ENCODE measurements at places on chromosomes 12 and 14.
A peak's percentile ranks its signal among the peaks of the same experiment; 100 is the strongest.

GRCh38 chr14:94267352-94267751, 25.7 kb downstream of the SERPINA10 start:
- no peak for DNase-seq

DNA sequence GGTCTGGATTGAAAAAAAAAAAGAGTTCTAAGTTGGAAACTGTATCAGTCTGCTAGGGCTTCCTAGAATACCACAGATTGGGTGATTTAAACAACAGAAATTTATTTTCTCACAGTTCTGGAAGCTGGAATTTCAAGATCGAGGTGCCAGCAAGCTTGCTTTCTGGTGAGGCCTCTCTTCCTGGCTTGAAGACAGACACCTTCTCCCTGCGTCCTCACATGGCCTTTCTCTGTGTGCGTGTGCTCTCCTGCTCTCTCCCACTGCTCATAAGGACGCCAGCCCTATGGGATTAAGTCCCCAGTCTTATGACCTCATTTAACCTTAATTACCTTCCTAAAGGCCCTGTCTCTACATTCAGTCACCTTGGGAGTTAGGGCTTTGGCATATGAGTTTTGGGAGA, 215.5 kb downstream of the PIK3C2G start:
- no peak for DNase-seq

GRCh38 chr12:25058658-25059058, 109.8 kb upstream of the BCAT1 start:
- DNase-seq = no peak

DNA sequence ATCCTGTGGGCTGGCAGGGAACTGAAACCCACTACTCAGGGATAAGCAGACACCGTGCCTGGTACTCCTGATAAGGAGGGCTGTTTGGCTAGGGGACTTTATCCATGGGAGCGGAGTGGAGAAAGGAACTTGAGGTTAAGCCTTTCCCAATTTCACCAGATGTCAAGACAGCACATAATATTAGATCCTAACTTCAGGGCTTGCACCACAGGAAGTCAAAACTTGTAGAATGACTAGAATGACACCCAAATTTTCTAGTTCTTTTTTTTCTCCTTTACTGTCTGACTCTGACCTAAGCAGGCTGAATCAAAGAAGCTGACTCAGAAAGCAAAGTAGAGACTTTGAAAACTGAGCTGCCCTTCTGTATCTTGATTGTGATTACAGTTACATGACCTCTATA, 7.1 kb upstream of the CGRRF1 start:
- no peak for DNase-seq

DNA sequence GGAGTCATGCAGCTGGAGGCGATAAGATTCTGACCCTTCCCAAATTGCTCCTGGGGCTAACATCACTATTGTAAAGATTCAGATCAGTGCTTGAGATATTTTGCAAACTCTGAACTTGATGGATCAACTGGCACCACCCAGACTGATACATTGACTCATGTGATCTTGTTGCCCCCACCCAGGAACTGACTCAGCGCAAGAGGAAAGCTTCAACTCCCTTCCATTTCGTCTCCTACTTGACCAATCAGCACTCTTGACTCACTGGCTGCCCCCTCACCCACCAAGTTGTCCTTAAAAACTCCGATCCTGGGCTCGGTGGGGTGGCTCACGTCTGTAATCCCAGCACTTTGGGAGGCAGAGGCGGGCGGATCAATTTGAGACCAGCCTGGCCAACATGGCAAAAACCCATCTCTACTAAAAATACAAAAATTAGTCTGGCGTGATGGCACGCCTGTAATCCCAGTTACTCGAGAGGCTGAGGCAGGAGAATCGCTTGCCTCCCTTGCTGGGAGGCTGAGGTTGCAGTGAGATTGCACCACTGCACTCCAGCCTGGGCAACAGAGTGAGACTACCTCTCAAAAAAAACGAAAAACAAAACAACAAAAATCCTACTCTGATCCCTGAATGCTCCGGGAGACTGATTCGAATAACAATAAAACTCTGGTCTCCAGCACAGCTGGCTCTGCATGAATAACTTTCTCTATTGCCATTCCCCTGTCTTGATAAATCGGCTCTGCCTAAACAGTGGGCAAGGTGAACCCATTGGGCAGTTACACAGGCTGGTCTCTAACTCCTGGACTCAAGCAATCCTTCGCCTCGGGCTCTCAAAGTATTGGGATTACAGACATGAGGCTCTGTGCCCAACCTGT, 9.8 kb upstream of the ARF6 start:
- DNase-seq = no peak

DNA sequence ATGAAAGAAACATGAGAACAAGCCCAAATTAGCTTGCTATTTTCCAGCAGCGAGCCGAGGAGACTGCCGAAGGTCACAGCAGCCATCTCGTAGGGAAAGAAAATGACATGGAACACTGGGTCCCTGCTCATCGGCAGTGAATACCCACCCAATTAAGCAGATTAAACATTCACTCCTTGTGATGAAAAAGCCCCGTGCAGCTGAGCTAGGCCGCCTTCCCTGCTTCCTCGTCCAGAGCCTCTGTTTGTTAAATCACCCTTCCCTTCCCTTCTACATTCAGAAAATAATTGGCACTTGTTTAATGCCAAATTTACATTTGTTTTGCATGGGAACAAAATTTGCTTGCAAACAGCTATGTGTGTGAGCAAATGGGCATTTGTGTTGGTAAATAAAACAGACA, 342.5 kb downstream of the RMST start:
- DNase-seq = no peak

DNA sequence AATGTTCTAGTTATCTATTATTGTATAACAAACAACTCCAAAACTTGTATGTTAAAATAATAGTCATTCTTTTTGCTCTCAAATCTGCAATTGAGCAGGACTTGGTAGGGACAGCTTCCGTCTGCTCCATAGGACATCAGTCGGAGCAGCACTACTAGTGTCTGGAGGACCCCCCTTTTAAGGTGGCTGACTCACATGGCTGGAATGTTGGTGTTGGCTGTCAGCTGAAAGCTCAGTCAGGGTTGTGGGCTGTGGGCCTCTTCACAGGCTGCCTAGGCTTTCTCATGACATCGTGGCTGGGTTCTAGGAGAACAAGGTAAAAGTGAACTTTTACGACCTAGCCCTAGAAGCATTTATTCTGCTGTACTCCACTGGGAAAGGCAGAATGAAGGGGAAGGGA, 160.6 kb downstream of the ANO4 start:
- DNase-seq = peak; percentile 18

GRCh38 chr14:96410119-96410518, 18.2 kb downstream of the AK7 start:
- DNase-seq = no peak

DNA sequence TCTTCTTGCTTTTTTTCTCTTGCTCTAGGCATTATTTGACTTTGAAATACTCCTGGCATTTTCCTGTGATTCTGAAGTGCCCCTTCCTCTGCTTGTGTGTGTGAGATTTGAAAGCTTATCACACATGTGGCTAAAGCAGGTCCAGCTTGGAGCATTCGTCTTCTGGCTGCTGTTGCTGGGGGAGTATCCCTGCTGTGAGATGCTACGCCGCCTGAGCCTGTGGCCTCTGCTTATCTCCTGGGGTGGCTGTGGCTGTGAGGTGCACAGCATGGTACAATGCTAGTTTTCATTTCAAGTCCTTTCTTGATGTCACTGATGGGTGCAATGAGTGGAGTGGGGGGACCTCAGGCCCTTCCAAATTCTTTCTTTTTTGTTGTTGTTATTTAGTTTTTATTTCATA, 371.8 kb downstream of the ZFP36L1 start:
- DNase-seq = no peak

DNA sequence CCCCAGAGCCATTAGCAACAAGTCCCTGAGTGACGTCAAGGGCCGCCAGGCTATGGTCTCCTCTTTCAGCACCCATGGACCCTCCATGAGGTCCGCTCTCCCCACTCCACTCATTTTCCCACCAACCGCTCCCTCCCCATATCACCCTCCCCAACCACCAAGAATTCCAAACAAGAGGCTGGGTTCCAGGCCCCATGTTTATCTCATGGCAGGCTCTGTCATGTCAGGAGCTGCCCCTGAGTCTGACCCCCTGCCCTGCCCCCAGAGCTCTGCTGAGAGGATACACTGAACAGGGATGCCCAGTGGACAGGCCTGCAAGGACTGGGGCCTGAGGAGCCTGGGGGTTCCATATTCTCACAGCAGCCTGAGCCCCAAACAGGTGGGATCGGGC, 21.6 kb upstream of the SMUG1 start:
- no peak for DNase-seq

DNA sequence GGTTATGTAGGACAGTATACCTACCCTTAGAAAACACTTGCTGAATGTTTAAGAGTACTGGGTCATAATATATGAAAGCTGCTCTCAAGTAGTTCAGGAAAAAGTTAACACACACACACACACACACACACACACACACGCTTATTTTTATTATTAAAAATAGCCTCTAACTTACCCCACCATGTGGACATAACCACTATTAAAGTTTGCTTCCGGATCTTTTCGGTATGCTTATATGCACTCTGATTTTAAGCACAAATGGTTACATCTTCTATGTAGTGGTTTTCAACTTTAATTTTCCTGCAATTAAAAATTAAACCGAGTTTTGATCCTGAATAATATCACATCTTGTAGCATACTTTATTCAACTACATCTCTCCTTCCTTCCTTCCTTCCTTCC, 84.9 kb upstream of the TRAF3 start:
- no peak for DNase-seq

DNA sequence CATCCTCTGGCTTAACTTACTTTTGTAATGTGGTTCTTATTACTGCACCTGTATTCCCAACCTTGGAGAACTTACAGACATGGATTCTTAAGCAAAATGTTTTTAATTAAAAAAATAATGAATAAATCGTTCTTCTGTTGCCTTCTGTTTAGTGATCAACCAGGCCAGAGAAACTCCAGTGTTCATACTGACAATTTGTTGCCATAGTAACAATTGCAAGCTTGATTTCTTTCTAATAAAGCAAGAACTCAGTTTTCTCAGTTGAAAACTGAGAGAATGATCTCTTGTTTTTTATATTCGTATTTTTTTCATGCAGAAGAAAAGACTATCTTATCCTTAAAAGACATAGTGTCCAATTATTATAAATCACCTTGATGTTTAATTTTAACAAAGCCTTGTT, 106.5 kb upstream of the LMNTD1 start:
- no peak for DNase-seq

DNA sequence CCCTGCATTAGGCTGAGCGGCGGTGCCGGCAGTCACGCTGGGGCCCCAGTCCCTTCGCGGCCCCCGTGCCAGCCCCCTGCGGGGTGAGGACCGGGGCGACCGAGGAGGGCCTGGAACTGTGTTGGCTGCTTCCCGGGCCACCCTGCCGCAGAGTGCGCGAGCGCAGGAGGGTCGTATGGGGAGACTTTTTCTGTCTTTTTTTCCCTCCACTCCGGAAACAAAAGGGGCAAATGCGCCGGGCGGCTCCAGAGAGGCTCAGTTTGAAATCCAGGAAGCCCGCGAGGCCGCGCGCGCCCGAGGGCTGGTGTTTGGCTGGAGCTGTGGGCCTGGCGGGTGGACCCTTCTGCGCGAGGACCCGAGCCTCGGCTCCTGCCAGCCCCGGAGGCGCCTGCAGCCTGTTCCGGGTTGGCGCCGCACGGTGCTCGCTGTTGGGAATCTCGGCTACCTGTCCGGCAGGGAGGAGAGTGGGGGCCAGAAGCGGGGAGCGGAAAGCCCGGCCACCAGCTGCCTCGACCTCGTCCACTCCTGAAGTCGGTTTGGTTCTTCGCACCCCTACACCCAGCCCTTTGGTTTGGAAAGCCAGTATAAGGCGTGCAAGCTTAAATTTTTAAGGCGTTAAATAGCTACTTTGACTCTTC, 638 bp downstream of the PLEKHG3 start:
- no peak for DNase-seq

DNA sequence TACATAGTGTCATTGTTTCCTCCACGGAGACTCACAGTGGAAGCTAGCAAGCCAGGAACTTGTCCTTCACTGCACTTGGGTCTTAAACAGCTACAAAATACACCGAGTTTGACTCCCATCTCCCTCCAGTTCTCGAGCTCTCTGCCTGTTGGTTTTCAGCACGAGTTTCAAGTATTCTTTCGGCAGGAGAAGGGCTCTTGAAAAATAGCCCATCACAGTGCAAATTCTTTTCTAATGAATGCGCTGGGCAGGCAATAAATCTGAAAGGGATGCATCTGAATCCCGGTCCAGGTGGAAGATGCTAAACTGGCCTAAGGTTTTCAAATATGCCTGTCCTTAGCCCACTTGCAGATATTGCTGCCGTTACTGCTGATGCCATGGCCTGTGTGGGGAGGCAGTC, 173.9 kb downstream of the CACNA1C start:
- DNase-seq = no peak

DNA sequence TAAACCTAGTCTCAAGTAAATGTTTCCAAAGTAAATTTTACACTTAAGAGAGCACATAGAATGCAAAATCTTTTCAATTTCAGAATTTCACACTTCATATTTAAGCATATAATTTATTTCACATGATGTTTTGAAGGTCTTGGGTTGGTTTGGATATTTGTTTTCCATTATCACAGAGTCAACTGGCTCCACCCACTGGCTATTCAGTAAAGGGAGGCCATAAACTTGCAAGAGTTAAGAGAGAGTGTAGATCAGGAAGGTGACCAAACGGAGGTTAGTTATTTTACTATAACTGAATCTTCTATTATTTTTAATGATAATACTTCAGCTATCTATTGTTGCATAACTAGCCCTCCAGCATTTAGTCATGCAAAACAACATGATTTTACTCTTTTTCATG, 6.2 kb upstream of the CPNE8 start:
- no peak for DNase-seq

- no peak for DNase-seq
Observed at GRCh38 chr14:38836539-38836938, 266.5 kb downstream of the SEC23A start.

DNA sequence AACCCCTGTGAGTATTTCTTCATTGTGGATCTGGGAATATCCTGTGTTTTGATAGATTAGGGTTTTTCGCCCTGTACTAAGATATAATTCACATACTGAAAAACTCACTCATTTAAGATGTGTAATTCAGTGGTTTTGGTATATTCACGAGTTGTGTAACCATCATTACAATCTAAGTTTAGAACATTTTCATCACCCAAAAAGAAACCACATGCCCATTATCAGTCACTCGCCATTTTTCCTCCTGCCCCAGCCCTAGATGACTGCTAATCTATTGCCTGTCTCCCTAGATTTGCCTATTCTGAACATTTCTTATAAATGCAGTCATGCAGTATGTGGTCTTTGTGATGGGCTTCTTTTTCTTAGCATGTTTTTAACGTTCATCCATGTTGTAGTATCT, 67.9 kb upstream of the ATF1 start:
- no peak for DNase-seq

DNA sequence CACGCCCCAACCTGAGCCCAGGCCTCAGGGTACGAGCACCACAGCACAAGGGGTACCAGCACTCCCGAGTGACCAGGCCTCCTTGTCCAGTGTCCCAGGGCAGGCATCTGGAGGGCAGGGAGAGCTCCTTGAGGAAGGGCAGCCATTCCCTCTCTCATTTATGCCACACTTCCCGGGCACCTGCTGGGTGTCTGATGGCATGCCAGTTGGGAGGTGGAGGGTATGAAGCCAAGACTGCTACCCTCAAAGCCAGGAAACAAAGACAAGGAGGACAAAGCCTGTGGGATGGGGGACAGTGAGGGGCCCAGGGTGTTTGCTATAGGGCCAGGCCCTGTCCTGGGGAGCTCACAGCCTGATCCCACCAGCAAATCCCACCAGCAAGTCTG, 45.6 kb downstream of the CCDC88C start:
- DNase-seq = no peak

Data from T1000 (cell line).